HCT116 (cell line): ENCODE measurements at places on chromosomes 11 and 22. TPM values are rescaled to one million over a fixed set of nuclear protein-coding genes. Genes with fewer than 3 reads are reported as not detected.
A peak's percentile ranks its signal among the peaks of the same experiment; 100 is the strongest.

GRCh38 chr11:64018310-64018709 is 17.4 kb upstream of the FLRT1 start:
- no peaks in the 10 kb centered on the region for H3K27me3 ChIP-seq
- H3K4me1 ChIP-seq = no peaks in the 10 kb centered on the region
- no peak overlapping the region for H3K27ac ChIP-seq
- no peaks in the 10 kb centered on the region for H3K36me3 ChIP-seq
- DNase-seq = no peak

DNA sequence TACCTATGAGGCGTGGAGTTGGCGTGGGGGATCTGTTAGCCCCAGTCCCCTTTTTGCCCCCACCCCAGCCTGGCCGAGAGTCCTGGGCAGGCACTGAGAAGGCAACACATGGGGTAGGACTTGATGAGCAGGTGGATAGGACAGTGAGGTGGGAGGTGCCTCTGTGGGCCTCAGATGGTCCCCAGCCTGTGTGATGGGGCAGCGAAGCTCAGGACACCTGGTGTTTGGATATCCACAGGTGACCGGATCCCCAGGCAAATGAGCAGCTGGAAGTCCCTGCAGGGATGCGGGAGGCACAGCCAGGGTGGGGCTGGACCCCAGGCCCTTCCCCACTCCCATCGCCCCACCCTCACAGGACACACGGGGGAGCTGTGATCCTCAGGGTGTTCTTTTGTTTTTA is 9.7 kb downstream of the FBLN1 start:
- no peak overlapping the region for H3K4me3 ChIP-seq
- no peaks in the 10 kb centered on the region for H3K27me3 ChIP-seq
- H3K36me3 ChIP-seq = no peaks in the 10 kb centered on the region
- H3K4me1 ChIP-seq = no peaks in the 10 kb centered on the region

GRCh38 chr22:37384691-37385090 is 42.6 kb downstream of the ELFN2 start:
- peaks cover 22% of the 10 kb centered on the region; the same call in 1 of the 2 replicates for H3K4me1 ChIP-seq
- no peak for DNase-seq
- H3K27ac ChIP-seq = no peak overlapping the region
- no peak overlapping the region for H3K4me3 ChIP-seq

GRCh38 chr11:133951327-133952198 is 5.2 kb downstream of the IGSF9B start:
- H3K4me1 ChIP-seq = peaks cover 22% of the 10 kb centered on the region
- no peaks in the 10 kb centered on the region; the same call in 1 of the 2 replicates for H3K36me3 ChIP-seq

DNA sequence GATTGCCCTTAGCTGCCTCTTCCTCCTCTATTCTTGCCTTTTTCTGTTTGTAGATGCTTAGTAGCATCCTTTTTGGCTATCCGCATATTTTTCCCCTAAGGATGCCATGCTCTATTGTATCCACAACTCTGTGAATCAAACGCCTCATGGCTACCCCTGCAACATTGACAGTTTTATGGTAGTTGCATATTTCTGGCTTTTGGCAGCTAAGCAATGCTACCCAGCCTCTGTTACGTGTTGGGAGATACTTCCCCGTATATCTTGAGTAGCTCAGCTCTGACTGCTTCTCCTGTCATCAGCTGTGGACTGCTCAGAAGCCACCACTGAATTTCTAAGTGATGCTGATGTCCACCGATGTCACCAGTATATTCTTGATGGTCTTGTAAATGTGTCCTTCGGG is 15.1 kb upstream of the SLC3A2 start:
- no peak overlapping the region for H3K27ac ChIP-seq
- no peak overlapping the region for H3K4me3 ChIP-seq
- no peak for DNase-seq
- H3K4me1 ChIP-seq = peaks cover 14% of the 10 kb centered on the region
- no peaks in the 10 kb centered on the region for H3K27me3 ChIP-seq

DNA sequence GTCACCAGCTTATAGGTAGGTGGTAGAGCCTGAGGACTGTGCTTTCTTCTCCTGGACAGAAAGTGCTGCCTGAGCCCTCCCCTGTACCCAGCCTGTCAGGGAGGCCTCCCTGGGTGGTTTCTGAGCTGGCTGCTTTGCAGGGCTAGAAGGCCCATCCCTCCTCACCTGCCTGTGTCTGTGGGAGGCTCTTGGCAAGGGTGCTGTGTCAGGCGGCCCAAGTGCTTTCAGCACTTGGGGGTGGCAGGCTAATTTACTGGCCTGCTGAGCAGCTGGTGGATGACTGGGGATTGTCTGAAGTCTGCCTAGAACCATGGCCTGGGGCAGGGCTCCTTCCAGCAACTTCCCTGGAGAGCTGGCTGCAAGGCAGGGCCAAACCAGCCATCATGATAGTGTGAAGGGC is 139.0 kb upstream of the NAV2 start:
- DNase-seq = no peak
- H3K36me3 ChIP-seq = no peaks in the 10 kb centered on the region
- no peak overlapping the region for H3K4me3 ChIP-seq

Gene PRDX5
- total RNA-seq = 267 TPM

DNA sequence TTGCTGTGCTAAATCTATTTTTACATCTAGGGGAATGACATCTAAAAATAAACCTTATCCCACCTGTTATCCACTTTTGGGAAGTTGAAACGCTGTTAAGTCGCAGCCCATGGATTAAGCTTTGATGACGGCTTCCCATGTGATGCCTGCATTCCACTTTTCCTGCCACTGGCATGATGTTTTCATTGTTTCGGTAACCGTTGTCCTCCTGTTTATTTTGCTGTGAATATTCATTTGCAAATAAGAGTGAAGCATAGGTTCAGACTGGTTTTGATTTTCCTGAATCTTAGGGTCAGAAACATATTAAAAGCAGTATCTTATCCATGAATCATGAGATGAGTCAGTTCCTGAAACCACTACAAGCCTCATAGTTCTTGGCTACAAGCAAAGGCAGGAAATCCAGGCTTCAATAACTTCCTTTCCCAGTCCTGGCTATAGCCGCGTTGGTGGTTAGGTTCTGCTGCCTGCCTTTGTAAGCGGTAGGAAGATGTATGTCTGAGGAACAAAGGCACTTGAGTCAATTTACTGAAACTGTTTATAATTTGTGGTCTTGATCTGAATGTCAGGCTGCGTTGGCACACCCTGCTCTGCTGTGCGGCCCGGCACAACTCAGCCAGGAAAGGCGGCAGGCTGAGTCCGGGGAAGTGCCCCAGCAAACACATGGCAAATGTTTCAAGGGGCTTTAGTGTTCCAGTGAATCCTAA is 19.4 kb downstream of the TEAD1 start:
- H3K4me3 ChIP-seq = peak overlapping the region; percentile 47
- no peaks in the 10 kb centered on the region for H3K36me3 ChIP-seq
- peak overlapping the region; percentile 92 for H3K27ac ChIP-seq
- peak; percentile 96 for DNase-seq
- H3K27me3 ChIP-seq = no peaks in the 10 kb centered on the region

Gene OR56A1
- total RNA-seq = not detected

DNA sequence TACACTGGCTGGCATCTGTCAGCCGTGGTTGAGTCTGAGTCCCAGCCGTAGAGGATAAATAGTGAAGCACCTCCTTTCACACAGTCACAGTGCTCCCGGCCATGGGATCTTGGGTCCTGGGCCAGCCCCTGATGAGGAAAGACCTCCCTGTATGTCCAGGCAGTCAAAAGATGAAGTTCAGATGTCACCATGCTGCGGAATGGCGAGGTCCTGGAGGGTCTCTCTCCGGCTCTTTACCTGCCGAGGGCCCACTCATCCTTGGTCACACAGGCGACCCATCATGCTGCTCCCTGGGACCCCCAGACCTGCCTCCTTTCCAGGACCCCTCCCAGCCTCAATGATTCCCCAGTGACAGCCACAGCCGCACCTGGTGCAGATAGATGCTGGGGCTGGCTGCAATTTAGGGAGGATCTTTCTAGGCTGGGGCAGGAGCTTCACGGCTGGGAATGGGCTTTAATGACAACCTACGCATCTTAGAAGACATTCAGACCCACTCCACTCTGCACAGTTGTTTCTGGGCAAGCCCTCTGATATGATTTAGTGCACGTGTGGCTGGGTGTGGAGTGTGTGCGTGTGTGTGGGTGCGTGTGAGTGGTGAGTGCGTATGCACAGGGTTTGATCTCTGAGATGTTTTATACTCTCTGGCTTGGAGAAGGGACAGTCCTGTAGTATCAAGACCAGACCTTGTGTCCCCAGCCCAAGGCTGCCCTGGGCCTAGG is 79.7 kb downstream of the FBLN1 start:
- no peaks in the 10 kb centered on the region for H3K36me3 ChIP-seq
- no peak overlapping the region for H3K27ac ChIP-seq
- peaks cover 10% of the 10 kb centered on the region; the same call in 1 of the 2 replicates for H3K4me1 ChIP-seq
- H3K27me3 ChIP-seq = no peaks in the 10 kb centered on the region
- H3K4me3 ChIP-seq = no peak overlapping the region

- no peak overlapping the region for H3K27ac ChIP-seq
- H3K36me3 ChIP-seq = no peaks in the 10 kb centered on the region
- peaks cover 31% of the 10 kb centered on the region for H3K4me1 ChIP-seq
- no peak overlapping the region for H3K4me3 ChIP-seq
- H3K27me3 ChIP-seq = no peaks in the 10 kb centered on the region
These were observed 8.4 kb upstream of the FTH1 start for GRCh38 chr11:61975638-61976419.

DNA sequence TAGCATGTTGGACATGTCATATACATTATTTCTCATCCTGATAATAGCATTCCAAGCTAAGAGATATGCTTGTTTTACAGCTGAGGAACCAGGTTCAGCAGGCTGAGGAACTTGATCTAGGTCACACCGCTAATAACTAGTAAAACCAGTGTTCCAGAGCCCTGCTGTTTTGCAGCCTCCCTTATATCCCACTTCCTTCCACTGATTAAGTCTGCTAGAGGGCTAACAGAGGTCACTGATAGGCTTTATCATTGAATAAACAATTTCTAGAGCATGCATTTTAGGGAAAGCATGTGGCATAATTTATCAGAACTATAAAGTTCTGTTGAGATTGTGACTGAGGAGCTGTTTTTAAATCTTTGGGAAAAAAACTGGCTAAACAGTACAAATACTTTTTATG is 54.0 kb downstream of the UVRAG start:
- no peaks in the 10 kb centered on the region for H3K36me3 ChIP-seq
- no peaks in the 10 kb centered on the region for H3K4me1 ChIP-seq
- H3K4me3 ChIP-seq = no peak overlapping the region
- DNase-seq = no peak
- no peaks in the 10 kb centered on the region for H3K27me3 ChIP-seq

Gene APOBEC3A
- not detected for total RNA-seq

Gene BEST1
- total RNA-seq = 2.3 TPM

Gene LRRC74B
- not detected for total RNA-seq

GRCh38 chr22:40799008-40799407 is 20.1 kb downstream of the SLC25A17 start:
- DNase-seq = no peak
- no peak overlapping the region for H3K4me3 ChIP-seq
- H3K4me1 ChIP-seq = no peaks in the 10 kb centered on the region; the same call in 1 of the 2 replicates
- H3K27me3 ChIP-seq = no peaks in the 10 kb centered on the region
- H3K36me3 ChIP-seq = no peaks in the 10 kb centered on the region
- no peak overlapping the region for H3K27ac ChIP-seq

DNA sequence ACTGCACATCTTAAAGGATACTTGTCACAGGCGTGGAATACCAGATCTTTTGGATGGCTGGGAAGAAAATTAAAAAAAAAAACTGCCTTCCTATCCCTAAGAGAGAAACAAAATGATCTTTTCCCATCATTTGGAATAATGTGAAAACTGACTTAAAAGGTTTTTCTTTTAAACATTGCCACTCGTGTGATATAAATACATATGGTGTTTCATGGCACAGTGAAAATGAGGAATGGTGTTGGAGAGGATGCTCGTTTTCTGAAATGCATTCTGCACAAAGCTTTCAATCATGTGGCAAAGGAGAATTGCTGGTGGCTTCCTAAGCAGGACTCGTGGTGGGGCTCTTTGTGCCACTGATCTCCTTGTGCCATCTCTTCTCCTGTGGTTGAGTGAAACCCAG is 74.9 kb upstream of the LRRC4C start:
- no peaks in the 10 kb centered on the region for H3K36me3 ChIP-seq
- H3K4me1 ChIP-seq = no peaks in the 10 kb centered on the region
- no peak for DNase-seq
- H3K27ac ChIP-seq = no peak overlapping the region
- no peak overlapping the region for H3K4me3 ChIP-seq

Gene OMP
- total RNA-seq = not detected

Gene OR2AT4
- total RNA-seq = not detected

DNA sequence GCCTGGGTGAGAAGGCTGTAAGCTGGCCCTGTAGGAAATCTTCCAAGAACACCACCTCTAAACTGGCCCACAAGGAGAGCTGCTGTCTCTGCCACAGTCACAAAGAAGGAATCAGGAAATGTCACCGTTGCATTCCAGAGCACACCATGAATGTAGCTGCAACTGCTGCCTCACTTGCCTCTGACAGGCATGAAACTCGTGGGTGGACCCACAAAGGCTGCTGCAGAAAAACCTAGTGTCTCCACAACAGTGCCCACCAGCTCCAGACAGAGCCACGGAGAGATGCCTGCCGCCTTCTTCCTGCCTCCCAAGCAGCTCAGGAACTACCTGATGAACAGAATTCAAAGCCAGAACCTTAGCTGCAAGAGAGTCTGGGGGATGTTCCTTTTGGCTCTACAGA is 10.5 kb downstream of the DNAJB13 start:
- DNase-seq = no peak
- no peaks in the 10 kb centered on the region for H3K36me3 ChIP-seq
- H3K4me3 ChIP-seq = no peak overlapping the region
- H3K4me1 ChIP-seq = peaks cover 1% of the 10 kb centered on the region; the same call in 1 of the 2 replicates

Gene SERPING1
- total RNA-seq = 3.4 TPM

- H3K4me3 ChIP-seq = peak overlapping the region; percentile 42
- H3K36me3 ChIP-seq = no peaks in the 10 kb centered on the region
- peak overlapping the region; percentile 49; the same call in 1 of the 2 replicates for H3K27ac ChIP-seq
- H3K4me1 ChIP-seq = peaks cover 15% of the 10 kb centered on the region
- no peak for DNase-seq
- H3K27me3 ChIP-seq = peaks cover 19% of the 10 kb centered on the region; the same call in 1 of the 2 replicates
These were observed 245.0 kb upstream of the B3GAT1 start for GRCh38 chr11:134656861-134657540.

Gene MIAT
- total RNA-seq = 0.54 TPM

Gene GSTT2B
- 14.3 TPM for total RNA-seq

DNA sequence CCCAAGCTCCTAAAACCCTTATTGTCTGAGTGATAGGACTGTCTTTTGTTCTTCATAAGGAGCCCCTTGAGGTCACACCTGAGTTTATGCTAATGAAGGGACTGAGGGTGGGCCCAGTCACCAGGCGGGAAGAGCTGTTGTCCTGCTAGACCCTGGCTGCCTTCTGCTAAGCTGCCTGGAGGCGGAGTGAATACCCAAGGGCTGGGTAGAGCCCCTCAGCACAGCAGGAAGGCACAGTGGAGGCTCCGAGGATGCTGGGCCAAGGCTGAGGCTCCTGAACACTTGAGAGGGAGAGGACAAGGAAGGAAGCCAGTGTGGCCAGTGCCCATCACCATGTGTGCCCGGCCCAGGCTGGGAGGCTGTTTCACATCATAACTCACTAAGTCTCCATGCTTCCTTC is 4.8 kb upstream of the PHF21B start:
- no peaks in the 10 kb centered on the region for H3K27me3 ChIP-seq
- H3K27ac ChIP-seq = no peak overlapping the region
- DNase-seq = no peak
- no peaks in the 10 kb centered on the region for H3K4me1 ChIP-seq
- H3K4me3 ChIP-seq = no peak overlapping the region
- no peaks in the 10 kb centered on the region for H3K36me3 ChIP-seq

Gene TIMP3
- 2.2 TPM for total RNA-seq
